Epithelial cell of proximal tubule (primary cell): ENCODE measurements at places on chromosomes 4 and X.

GRCh38 chrX:133415276-133416105 lies at the start of gene GPC4:
Gene GPC4, minus strand, starts transcription at chrX:133415489. Its CDS starts 524 bp downstream, at chrX:133414965.
- DNase-seq, result no peak

GRCh38 chrX:50698944-50699343 lies 115.0 kb downstream of the SHROOM4 start:
- no peak for DNase-seq

GRCh38 chr4:38310446-38311043 lies 350.3 kb downstream of the PTTG2 start:
- DNase-seq, result no peak

DNA sequence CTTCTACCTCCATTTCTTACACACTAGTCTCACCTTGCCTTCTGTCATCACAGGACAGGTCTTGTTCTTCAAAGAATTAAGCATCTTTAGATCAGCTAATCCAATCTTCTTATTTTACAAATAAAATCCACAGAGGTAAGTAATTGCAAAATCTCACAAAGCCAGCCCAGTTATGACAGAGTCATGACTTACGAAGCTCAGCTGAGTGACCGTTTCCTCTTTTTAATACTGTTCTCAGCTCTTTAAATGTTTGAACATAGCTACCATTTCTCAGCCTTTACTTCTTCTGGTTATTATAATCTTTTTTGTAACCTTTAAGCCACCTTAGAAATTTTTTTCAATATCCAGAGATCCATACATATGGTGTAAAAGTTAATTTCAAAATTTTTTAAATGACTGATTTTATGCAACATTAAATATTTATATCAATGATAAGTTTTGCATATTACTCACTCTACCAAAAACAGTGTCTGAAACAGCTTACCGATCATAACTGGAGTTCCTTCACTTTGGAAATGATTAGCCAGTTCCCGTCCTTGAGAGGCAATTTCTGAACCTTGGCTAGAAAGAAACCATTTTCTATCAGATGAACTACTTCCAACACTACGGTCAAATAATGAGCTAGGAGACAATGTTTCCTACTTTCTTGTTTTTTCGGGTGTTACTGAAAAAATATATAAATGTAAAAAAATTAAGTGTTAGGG lies 8.8 kb downstream of the ANKRD37 start:
- no peak for DNase-seq

- no peak for DNase-seq
Observed at GRCh38 chrX:154732421-154733065, 18.3 kb downstream of the GAB3 start.

GRCh38 chr4:142550965-142551364 lies 295.1 kb downstream of the INPP4B start:
- DNase-seq, result no peak

DNA sequence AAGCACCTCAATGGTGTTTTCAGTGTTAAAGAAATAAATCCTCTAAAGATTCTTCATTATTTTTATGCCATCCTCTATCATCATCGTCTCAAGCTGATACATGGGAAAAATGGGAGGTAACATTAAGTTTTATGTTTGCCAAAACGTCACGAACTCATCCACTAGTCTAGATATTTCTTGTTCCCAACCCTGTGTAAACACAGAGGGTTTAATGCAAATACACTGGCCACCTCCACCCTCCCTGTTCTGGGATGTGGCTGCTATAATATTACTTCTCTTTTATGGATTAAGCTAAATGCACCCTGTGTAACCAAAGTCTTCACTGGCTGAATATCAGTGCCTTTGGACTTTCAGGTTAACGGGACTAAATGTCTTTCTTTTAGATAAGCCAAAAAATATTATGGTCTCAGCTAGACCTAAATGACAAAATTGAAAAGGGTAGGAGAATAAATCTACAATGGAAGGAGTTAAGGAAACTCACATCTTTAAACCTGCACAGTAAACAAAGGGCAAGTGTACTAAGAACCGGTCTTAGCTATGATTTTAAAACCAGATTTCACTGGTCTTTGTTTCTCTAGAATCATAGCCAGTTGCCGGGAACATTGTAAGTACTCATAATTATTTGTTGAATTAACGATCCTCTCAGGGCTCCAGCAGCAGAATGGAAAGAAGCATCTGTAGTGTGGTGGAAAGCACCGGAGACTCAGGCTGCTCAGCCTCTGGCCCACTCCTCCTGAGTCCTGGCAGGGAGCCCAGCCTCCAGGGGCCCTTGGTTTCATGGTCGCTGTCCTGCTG lies 103.5 kb upstream of the NOCT start:
- no peak for DNase-seq

- DNase-seq, result no peak
Observed at GRCh38 chr4:110614976-110615352, 7.9 kb downstream of the PITX2 start.

DNA sequence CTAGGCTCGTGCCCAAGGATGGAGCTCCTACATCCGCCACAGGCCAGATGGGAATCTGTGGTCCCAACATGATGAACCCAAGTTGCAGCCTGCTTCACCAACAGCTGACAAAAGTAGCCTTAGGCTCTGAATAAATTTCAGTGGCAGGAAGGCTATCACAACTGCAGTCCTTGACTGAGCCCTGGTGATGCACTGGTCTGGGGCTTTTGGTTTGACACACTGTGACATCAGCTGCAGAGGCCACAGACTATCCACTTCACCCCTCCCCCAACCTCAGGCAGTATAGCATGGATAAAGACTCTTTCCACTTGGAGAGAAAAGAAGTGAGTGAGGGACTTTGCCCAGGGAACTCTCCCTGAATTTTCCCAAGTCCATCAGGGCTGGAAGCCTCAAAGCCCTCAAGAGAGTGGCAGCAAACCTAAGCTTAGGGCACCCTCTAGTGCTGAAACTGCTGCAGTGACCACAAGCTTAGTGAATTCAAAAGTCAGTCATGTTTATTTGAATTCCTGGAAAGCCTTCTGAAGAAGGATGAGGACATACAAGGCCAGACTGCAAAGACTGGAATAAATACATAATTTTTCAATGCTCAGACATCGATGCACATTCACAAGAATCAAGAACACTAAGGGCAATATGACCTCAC lies 135.0 kb upstream of the TENT5D start:
- DNase-seq, result peak; percentile 22

- DNase-seq, result no peak
Observed at GRCh38 chrX:123425471-123425870, 241.4 kb downstream of the GRIA3 start.

- DNase-seq, result no peak
Observed at GRCh38 chr4:151454513-151454912, 45.5 kb downstream of the FHIP1A start.

- no peak for DNase-seq
Observed at GRCh38 chr4:109957227-109957626, 44.5 kb downstream of the EGF start.

DNA sequence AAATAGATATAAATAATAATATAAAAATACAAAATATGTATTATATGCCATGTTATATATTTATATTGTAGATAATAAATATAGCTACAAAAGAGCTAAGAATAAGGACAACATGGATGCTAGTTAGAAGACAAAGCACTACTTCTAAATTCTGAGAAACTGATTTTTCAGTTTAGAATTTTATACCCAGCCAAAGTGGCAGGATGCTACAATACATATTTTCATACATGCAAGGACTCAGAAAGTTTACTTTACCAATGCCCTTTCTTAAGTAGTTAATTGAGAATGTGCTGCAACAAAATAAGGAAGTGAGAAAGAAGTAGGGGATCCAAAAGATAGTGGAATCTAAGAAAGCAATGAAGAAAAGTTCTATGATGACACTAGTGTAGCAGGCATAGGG lies 64.5 kb downstream of the PDE5A start:
- no peak for DNase-seq
